ENCODE measurements at places on chromosomes 6 and 20.

DNA sequence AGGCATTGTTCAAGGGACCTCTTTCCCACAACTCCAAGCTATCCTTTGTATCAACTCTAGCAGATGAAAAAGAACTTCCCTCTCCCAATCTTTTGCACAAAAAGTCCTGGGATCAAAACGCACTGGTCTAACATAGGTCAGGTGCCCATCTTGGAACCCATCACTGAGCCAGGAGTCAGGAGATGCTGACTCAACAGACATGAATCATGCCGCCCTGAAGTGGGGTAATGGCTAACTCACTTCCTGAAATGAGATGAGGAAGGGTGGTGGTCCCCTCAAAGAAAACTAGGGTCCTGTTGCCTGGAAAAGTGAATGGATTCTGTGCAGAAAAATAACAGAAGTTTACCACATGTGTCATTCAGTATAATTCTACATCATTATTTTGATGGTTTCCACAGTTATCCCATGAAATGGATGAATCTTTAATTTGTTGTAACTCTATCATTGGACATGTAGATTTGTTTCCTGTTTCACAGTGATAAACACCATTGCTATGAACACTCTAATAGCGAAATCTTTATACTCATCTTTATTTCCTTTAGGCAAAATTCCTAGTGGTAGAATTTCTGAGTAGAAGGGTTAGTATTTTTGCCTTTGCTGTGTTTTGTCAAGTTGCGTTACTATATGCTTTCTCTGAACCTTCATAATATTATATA, 151.3 kb downstream of the SLC16A10 start:
- no peak for DNase-seq

DNA sequence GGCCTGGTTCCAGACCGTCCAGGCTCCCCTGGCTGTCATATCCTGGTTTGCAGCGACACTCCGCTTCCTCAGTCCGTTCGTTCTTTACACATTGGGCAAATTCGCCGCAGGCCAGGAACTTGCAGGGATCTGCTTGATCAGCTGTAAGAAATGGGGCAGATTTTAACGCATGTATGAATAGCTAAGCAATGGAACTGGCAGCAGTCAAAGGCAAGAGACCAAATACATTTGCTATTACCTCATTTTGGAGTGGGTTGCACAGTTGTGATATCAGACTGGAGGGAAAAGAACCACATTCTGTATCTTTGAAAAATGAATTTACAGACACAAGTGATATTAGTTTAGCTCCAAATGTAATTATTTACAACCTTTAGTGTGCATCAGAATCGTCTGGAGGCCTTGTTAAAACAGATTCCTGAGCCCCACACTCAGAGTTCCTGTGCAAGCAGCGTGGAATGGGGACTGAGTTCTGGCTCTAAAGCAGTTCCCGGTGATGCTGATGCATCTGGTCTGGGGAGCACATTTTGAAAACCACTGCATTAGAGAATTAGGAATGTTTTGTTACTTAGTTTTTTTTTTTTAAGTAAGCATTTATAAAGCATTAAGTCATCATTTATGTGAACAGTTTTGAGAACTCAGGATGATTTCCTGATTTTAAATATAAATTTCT, 141.3 kb downstream of the IMPG1 start:
- DNase-seq = no peak

DNA sequence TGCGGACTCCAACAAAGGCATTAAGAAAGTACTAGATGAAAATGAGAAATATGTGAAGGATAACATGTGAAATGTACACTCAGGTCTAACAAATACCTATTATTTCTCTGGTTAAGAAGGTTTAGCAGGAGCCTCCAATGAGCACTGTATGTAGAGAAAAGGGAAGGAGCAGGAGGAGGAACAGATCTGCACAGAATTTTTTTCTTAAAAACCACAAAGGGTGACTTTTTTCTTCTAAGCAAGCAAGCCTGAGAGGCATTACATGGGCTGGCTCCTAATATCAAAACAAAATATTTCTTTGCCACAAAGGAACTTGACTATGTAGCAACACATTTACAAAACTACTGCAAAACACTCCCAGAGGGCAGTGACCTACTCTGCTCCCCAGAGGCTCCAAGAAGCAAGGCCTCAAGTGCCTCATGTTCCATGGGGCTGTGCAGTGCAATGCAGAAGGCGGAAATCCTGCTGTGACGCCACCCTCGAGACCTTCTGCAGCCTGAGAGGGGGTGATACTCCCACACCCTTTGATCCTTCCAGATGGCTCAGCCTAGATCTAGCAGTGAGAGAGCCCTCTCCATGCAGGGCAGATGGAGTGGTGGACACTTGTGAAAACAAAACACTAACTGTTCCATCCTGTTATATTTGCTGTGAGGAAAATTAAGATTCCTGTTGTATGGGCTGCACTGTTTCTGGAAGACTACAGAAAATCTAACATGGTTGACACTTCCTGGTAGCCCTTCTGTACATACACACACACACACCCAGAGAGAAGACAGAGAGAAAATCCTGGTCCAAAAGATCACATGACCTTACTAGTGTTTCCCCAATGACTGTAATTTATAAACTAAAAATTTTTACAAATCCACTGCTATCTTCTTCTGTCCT, 36.0 kb upstream of the SMIM29 start:
- no peak for DNase-seq

- DNase-seq = no peak
Measured at GRCh38 chr6:12576389-12576788, 140.2 kb upstream of the PHACTR1 start.

GRCh38 chr6:94636780-94637385, 940.5 kb upstream of the MANEA start:
- no peak for DNase-seq

DNA sequence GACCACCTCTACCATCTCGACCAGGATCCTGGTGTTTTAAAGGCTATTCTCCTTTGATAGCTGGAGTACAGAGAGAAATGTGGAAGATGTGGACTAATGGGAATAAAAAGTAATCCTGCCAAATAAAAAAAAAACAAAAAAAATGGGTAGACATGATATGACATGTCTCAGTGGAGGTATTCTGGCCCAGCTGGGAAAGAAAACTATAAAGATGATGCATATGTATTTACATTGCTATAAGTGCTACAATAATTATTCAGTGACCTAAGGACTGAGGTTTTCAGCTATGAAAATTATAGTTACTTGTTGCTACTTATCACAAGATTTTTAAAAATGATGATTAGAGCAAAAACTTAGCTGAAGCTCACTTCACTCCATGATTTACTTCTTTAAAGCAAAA, 101.1 kb downstream of the SIM1 start:
- no peak for DNase-seq
